Thoracic aorta (tissue), 2 donors: ENCODE measurements at places on chromosomes 5 and 9.
A peak's percentile ranks its signal among the peaks of the same experiment; 100 is the strongest.

- no peak for DNase-seq
- H3K27me3 ChIP-seq = no peaks in the 10 kb centered on the region
- H3K4me1 ChIP-seq = no peaks in the 10 kb centered on the region
Observed at GRCh38 chr5:33488558-33489355, 48.0 kb downstream of the TARS1 start.

DNA sequence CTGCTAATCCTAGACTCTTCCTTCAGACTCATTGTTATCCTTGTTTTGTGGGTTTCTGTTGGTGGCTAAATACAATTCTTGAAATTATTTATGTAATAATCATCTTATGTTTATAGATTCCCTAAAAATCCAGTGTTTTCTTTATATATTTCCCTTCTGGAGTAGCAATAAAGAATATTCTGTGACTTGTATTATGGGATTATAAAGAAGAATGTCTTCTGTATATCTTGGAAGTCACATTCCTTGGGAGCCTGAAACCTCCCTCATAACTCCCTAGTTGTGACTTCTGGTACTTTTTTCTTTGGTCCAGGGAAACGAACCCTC, 356.1 kb downstream of the TMEM167A start:
- H3K4me3 ChIP-seq = no peak overlapping the region
- no peaks in the 10 kb centered on the region for H3K27me3 ChIP-seq
- H3K27ac ChIP-seq = no peak overlapping the region
- DNase-seq = no peak
- peaks cover 6% of the 10 kb centered on the region for H3K4me1 ChIP-seq
- no peaks in the 10 kb centered on the region for H3K36me3 ChIP-seq

- no peak for DNase-seq
- no peaks in the 10 kb centered on the region for H3K36me3 ChIP-seq
- H3K27me3 ChIP-seq = no peaks in the 10 kb centered on the region
- no peak overlapping the region for H3K4me3 ChIP-seq
Observed at GRCh38 chr5:98301547-98301946, 471.9 kb upstream of the RGMB start.

- no peaks in the 10 kb centered on the region for H3K36me3 ChIP-seq
- H3K27ac ChIP-seq = no peak overlapping the region
- no peaks in the 10 kb centered on the region for H3K4me1 ChIP-seq
- DNase-seq = no peak
Observed at GRCh38 chr9:84736081-84736480, 66.6 kb downstream of the NTRK2 start.

DNA sequence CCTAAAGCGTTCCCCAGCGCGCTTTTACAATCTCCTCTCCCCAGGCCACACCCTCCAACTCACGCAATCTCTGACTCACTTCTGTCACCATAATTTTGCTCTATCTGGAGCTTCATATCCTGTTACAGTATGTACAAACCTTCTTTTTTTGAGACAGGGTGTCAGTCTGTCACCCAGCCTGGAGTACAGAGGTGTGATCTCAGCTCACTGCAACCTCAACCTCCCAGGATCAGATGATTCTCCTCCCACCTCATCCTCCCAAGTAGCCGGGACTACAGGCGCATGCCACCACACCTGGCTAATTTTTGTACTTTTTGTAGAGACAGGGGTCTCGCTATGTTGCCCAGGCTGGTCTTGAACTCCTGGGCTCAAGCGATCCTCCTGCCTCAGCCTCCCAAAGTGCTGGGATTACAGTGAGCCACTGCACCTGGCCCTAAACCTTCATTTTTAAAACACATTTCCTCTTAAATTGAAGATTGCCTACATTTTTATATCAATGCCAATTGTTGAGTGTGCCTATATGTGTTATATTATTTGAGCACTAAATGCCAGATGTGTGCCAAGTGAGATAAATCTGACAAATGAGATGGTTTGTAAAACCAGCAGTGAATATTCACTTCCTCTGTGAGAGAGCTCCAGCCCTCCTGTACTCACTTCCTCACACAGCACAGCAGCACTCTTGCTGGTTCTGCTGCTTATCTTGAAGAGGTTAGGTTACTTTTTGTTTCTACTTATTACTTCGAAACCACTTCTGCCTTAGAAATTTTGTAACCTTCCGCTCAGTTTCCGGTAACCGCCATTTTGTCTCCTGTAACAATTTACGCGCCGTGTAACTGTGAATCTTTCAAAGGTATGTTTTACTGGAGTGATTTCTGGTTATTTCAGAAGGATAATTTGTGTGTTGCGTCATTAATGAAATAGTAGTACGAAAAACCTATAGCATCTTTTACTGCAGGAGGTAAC, 57.9 kb downstream of the DOCK8 start:
- no peaks in the 10 kb centered on the region for H3K36me3 ChIP-seq
- no peak overlapping the region for H3K27ac ChIP-seq
- peaks cover 10% of the 10 kb centered on the region for H3K4me1 ChIP-seq
- no peaks in the 10 kb centered on the region for H3K27me3 ChIP-seq
- H3K4me3 ChIP-seq = peak overlapping the region; percentile 41
- no peak for DNase-seq

GRCh38 chr5:150640311-150641005, at the start of gene SYNPO:
SYNPO (plus strand) TSS chr5:150640660; CDS start chr5:150648276, 7,616 bp downstream.
- peaks cover 98% of the 10 kb centered on the region for H3K4me1 ChIP-seq
- peak within 1 kb of the TSS; percentile 49 for H3K4me3 ChIP-seq
- peak within 1 kb of the TSS; percentile 94 for H3K27ac ChIP-seq
- peak; percentile 70 for DNase-seq

- H3K4me3 ChIP-seq = no peak overlapping the region
- no peaks in the 10 kb centered on the region for H3K4me1 ChIP-seq
- H3K27me3 ChIP-seq = no peaks in the 10 kb centered on the region
Observed at GRCh38 chr9:95857124-95857523, 18.4 kb upstream of the ERCC6L2 start.

DNA sequence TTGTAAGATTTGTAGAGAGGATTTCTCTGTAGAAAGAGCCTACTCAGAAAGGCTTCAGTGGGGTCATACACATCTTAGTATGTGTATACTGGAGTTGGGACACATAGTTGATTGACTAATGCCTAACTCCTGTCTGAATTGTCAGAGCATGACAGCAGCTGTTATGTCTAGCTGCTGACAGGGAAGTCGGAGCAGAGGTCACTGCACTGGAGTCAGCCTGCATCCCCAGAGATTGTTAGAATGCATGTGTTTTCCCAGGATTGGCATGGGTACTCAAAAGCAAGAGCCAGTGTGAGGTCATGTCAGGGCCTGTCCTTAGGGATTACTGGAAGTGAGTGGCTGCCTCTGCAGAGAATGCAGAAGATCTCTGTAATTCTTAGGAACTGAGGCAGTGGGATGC, 82.7 kb downstream of the ITGA1 start:
- H3K27ac ChIP-seq = peak overlapping the region; percentile 48
- DNase-seq = peak; percentile 31
- no peak overlapping the region for H3K4me3 ChIP-seq

- H3K27ac ChIP-seq = no peak overlapping the region
- H3K4me3 ChIP-seq = no peak overlapping the region
- H3K27me3 ChIP-seq = no peaks in the 10 kb centered on the region
- DNase-seq = no peak
- no peaks in the 10 kb centered on the region for H3K4me1 ChIP-seq
Observed at GRCh38 chr5:14105718-14106410, 37.3 kb upstream of the TRIO start.

DNA sequence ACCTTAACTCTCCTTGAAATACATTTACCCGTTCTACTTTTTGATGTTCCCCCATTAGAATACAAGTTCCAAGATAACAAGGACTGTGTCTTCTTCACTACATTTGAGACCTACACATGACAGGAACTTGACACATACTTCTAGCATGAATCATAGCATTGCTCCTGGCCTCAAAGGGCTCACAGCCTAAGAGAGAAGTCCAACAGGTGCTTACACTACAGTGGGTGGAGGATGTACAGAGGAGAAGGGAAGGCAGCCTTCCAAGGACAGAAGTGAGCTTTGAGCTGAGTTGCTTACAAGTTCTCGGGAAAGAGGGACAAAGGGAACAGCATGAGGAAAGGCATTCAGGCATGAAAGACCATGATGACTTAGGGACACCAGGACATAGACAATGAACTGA, 56.9 kb upstream of the MSX2 start:
- no peaks in the 10 kb centered on the region for H3K27me3 ChIP-seq
- H3K4me1 ChIP-seq = no peaks in the 10 kb centered on the region
- DNase-seq = no peak
- H3K36me3 ChIP-seq = no peaks in the 10 kb centered on the region
- no peak overlapping the region for H3K4me3 ChIP-seq
- H3K27ac ChIP-seq = no peak overlapping the region

GRCh38 chr5:77463905-77464304, 28.2 kb downstream of the WDR41 start:
- H3K36me3 ChIP-seq = no peaks in the 10 kb centered on the region
- no peak overlapping the region for H3K27ac ChIP-seq
- H3K27me3 ChIP-seq = no peaks in the 10 kb centered on the region

DNA sequence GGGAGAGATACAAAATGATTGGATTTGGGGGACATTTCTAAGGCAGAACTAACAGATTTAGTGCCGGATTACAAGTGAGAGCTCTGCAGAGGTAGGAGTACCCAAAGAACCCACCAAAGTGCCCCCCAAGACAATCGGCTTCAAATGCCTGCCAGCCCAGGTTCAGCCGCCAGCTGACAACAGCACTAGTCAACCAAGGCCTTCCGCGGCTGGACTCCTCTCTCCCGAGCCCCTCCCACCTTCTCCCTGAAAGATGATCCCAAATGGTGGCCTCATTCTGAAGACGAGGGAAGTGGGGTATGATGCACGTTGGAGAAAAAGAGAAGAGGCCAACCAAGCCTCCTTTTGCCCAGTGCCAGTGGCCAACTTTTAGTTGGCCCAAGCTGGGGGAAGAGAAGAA, 210.4 kb upstream of the SLC30A5 start:
- no peak for DNase-seq
- no peaks in the 10 kb centered on the region for H3K27me3 ChIP-seq
- no peak overlapping the region for H3K4me3 ChIP-seq
- H3K4me1 ChIP-seq = no peaks in the 10 kb centered on the region

DNA sequence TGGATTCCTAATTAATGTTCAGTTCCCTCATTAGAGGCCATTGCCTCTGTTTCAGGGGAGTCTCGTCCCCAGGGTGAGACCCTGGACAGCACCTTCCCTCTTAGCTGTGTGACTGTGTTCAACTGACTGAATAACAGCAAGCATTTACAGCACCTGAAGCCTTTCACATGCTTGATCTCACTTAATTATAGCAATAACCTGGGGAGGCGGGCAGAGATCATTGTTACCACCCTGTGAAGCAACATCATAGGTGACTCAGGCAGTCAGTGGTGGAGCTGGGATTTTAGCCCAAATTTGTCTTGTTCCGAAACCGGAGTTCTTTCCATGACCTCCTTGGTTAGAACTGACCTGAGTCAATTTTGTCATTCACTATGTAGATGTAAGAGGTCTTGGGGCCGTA, 105.2 kb upstream of the RAD23B start:
- H3K36me3 ChIP-seq = no peaks in the 10 kb centered on the region
- no peaks in the 10 kb centered on the region for H3K4me1 ChIP-seq
- H3K4me3 ChIP-seq = no peak overlapping the region
- no peak overlapping the region for H3K27ac ChIP-seq

DNA sequence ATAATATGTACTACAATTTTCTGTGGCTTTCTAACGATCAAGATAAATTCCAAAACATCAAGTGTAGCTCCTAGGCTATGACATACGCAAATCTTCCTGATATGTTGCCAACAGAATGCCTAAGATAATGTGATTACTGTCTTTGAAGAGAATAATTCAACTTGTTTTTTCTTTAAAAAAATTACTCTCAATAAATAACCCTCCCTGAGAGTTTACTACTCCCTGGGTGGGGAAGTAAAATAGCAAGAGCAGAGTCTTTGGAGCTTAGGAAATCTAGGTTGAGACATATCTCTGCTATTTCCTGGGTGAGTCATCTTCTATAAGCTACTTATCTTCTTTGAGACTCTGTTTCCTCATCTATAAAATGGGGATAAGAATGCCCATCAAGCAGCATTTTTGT, 201.2 kb downstream of the ACTL7B start:
- no peak overlapping the region for H3K27ac ChIP-seq
- no peak overlapping the region for H3K4me3 ChIP-seq

DNA sequence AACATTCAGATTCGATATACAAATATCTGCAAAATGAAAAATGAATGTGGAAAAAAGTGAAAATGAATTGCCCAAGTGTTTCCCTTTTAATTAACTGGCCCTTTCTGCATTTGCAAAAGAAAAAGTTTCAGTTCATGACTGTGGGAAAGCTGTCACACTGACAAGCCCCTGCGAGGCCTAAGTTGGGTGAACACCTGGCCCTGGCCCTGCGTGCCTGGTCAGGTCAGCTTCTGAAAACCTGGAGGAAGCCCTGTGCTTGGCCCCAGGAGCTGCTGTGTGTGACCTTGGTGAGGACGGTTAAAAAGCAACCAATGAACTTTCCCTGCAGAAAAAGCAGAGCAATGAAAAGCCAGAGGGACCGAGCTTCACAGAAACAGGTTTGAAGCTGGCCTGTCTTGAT, 41.0 kb upstream of the SHC3 start:
- no peak overlapping the region for H3K27ac ChIP-seq
- H3K4me3 ChIP-seq = no peak overlapping the region

- no peaks in the 10 kb centered on the region for H3K27me3 ChIP-seq
- no peak overlapping the region for H3K4me3 ChIP-seq
- DNase-seq = no peak
- H3K4me1 ChIP-seq = no peaks in the 10 kb centered on the region
- no peak overlapping the region for H3K27ac ChIP-seq
Observed at GRCh38 chr5:31255041-31255440, 61.6 kb downstream of the CDH6 start.

DNA sequence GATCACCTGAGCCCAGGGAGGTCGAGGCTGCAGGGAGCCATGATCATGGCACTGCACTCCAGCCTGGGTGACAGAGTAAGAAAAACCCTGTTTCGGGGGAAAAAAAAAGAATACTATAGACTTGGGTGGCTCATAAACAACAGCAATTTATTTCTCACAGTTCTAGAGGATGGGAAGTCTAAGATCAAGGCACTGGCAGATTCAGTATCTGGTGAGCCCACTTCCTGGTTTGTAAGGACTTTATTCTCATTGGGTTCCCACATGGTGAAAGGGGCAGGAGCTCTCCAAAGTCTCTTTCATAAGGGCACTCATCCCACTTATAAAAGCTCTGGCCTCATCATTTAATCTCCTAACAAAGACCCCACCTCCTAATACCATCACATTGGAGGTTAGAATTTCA, 8.7 kb downstream of the HINT1 start:
- H3K27me3 ChIP-seq = no peaks in the 10 kb centered on the region
- no peak overlapping the region for H3K27ac ChIP-seq
